Glomerular endothelial cell (primary cell): ENCODE measurements at places on chromosomes 5 and 9. TPM values are rescaled to one million over a fixed set of nuclear protein-coding genes. Genes with fewer than 3 reads are reported as not detected.

Gene CAVIN4
- total RNA-seq = 3.3 and 4.1 TPM in 2 replicates

Gene PPP3R2
- not detected in 2 replicates for total RNA-seq

Gene SLC46A2
- total RNA-seq = not detected in 2 replicates

Gene FCHO2
- total RNA-seq = 16.7 and 19.6 TPM in 2 replicates

Gene ZNF367
- total RNA-seq = 0.68 and 1.8 TPM in 2 replicates

Gene SLC36A3
- not detected in 2 replicates for total RNA-seq

Gene PCDHA1
- 0.06 TPM in 1 of 2 replicates, not detected in the other for total RNA-seq

Gene OR1N1
- total RNA-seq = not detected in 2 replicates

Gene ADAMTS2
- total RNA-seq = 0.68 and 6.1 TPM in 2 replicates

Gene CMYA5
- under 0.01 and 0.06 TPM in 2 replicates for total RNA-seq

Gene ACER2
- 7.3 and 20.1 TPM in 2 replicates for total RNA-seq

Gene BHMT
- total RNA-seq = not detected in 2 replicates

Gene FOXD4L4
- 0.53 TPM in 1 of 2 replicates, not detected in the other for total RNA-seq

Gene KLHL3
- 3.3 and 8.6 TPM in 2 replicates for total RNA-seq

Gene ZFP37
- total RNA-seq = 0.64 and 1.1 TPM in 2 replicates

Gene SHC3
- 4.5 and 7.3 TPM in 2 replicates for total RNA-seq

Gene GDA
- 0.05 TPM in 1 of 2 replicates, not detected in the other for total RNA-seq

Gene PCDHB3
- 0.23 and 0.58 TPM in 2 replicates for total RNA-seq

Gene ADCY2
- not detected in 2 replicates for total RNA-seq

Gene LIFR
- total RNA-seq = 28.8 and 35.2 TPM in 2 replicates

Gene SLC34A1
- total RNA-seq = not detected in 2 replicates

Gene TPD52L3
- not detected in 2 replicates for total RNA-seq

Gene ECSCR
- 345 and 393 TPM in 2 replicates for total RNA-seq

Gene ARHGEF39
- total RNA-seq = 0.39 and 0.58 TPM in 2 replicates

Gene TAF11L10
- not detected in 2 replicates for total RNA-seq

Gene SV2C
- not detected in 2 replicates for total RNA-seq

Gene GPR150
- 0.10 and 0.82 TPM in 2 replicates for total RNA-seq

Gene HAUS6
- total RNA-seq = 11.1 and 15.0 TPM in 2 replicates

Gene BHMT2
- total RNA-seq = 0.76 TPM in 1 of 2 replicates, not detected in the other

Gene IL9
- not detected in 2 replicates for total RNA-seq

Gene PGM5
- total RNA-seq = 1.4 and 3.3 TPM in 2 replicates

Gene DOCK2
- 1.2 and 1.5 TPM in 2 replicates for total RNA-seq

Gene PRR16
- 1.2 and 1.6 TPM in 2 replicates for total RNA-seq
